Muscle of arm (tissue), 14 donors: ENCODE measurements at places on chromosomes 11 and 22. TPM values are rescaled to one million over a fixed set of nuclear protein-coding genes. Genes with fewer than 3 reads are reported as not detected.

The CYP2D6 gene
- polyA plus RNA-seq, result 2.1 TPM

The CDC45 gene
- 10.3 TPM for polyA plus RNA-seq

The PEX26 gene
- polyA plus RNA-seq, result 16.5 TPM

The FAM181B gene
- polyA plus RNA-seq, result 0.07 TPM

The NOX4 gene
- 2.6 TPM for polyA plus RNA-seq

The ATL3 gene
- polyA plus RNA-seq, result 22.5 TPM

The MEI1 gene
- not detected for polyA plus RNA-seq

The KCNQ1 gene
- polyA plus RNA-seq, result 2.0 TPM

The MUC6 gene
- polyA plus RNA-seq, result 0.86 TPM

The GGTLC2 gene
- polyA plus RNA-seq, result not detected

The RCOR2 gene
- polyA plus RNA-seq, result 11.1 TPM

The OR52N2 gene
- polyA plus RNA-seq, result not detected

The MS4A6E gene
- not detected for polyA plus RNA-seq

The APOA4 gene
- not detected for polyA plus RNA-seq

The LRP4 gene
- polyA plus RNA-seq, result 32.7 TPM

The MS4A1 gene
- polyA plus RNA-seq, result not detected

The WT1 gene
- polyA plus RNA-seq, result not detected

The NNMT gene
- polyA plus RNA-seq, result 81.3 TPM

The PNPLA5 gene
- polyA plus RNA-seq, result not detected

The HIPK3 gene
- polyA plus RNA-seq, result 52.0 TPM

The FAM227A gene
- not detected for polyA plus RNA-seq

The PTPN5 gene
- 2.6 TPM for polyA plus RNA-seq

The PIK3IP1 gene
- 3.3 TPM for polyA plus RNA-seq

The VPS11 gene
- 25.8 TPM for polyA plus RNA-seq

The SERHL2 gene
- polyA plus RNA-seq, result 3.1 TPM

The ARHGAP20 gene
- 6.6 TPM for polyA plus RNA-seq

The FIBIN gene
- polyA plus RNA-seq, result 78.8 TPM

The MRGPRX4 gene
- polyA plus RNA-seq, result not detected

The C11orf65 gene
- 0.74 TPM for polyA plus RNA-seq

The RFPL2 gene
- polyA plus RNA-seq, result not detected

The IL17RA gene
- polyA plus RNA-seq, result 7.1 TPM

The AQP11 gene
- 1.5 TPM for polyA plus RNA-seq

The OR51E2 gene
- not detected for polyA plus RNA-seq

The VEGFB gene
- 90.3 TPM for polyA plus RNA-seq

The TMEM121B gene
- polyA plus RNA-seq, result 5.0 TPM

The APOBEC3F gene
- 2.5 TPM for polyA plus RNA-seq

The SEPTIN3 gene
- polyA plus RNA-seq, result 1.2 TPM

The SLC6A5 gene
- not detected for polyA plus RNA-seq

The BIK gene
- polyA plus RNA-seq, result not detected

The BRSK2 gene
- not detected for polyA plus RNA-seq

The TYR gene
- polyA plus RNA-seq, result not detected

The CRACR2B gene
- polyA plus RNA-seq, result 9.8 TPM

The PANX2 gene
- polyA plus RNA-seq, result not detected
